ENCODE measurements at places on chromosomes 11 and 22. TPM values are rescaled to one million over a fixed set of nuclear protein-coding genes. Genes with fewer than 3 reads are reported as not detected.

Gene CRYAB
- 7.1 TPM for total RNA-seq

Gene PPP2R1B
- total RNA-seq: 14.1 TPM

Gene TMEM86A
- total RNA-seq: 0.29 TPM

Gene CNGA4
- not detected for total RNA-seq

Gene EFCAB6
- total RNA-seq: 0.70 TPM

Gene HIC2
- total RNA-seq: 2.5 TPM

Gene FXYD2
- 14.8 TPM for total RNA-seq

Gene PARVG
- not detected for total RNA-seq

Gene SLC29A2
- total RNA-seq: 4.9 TPM

Gene MPEG1
- total RNA-seq: not detected

Gene C11orf86
- total RNA-seq: 60.2 TPM

Gene ARHGAP20
- total RNA-seq: not detected

Gene OR5D14
- total RNA-seq: not detected

Gene RHBDD3
- total RNA-seq: 20.0 TPM

Gene ART1
- total RNA-seq: not detected

Gene CREB3L1
- total RNA-seq: 5.2 TPM

Gene MMP8
- total RNA-seq: not detected

Gene LGR4
- 18.7 TPM for total RNA-seq

Gene CPT1B
- total RNA-seq: 7.5 TPM

Gene TRIM51
- total RNA-seq: not detected

Data from A549 treated with RU486 at 1 μM for 4 hours (cell line).